Stimulated activated CD8-positive, alpha-beta memory T cell treated with anti-CD3 and anti-CD28 coated beads, Interleukin-2, amount 100 ng/mL, for 48 hours (primary cell): ENCODE measurements at places on chromosomes 6 and 20.

- no peak for DNase-seq
Measured at GRCh38 chr6:10837622-10837994, 731 bp downstream of the MAK start.

GRCh38 chr20:32231847-32232246, 24.2 kb downstream of the POFUT1 start:
- DNase-seq, result no peak

DNA sequence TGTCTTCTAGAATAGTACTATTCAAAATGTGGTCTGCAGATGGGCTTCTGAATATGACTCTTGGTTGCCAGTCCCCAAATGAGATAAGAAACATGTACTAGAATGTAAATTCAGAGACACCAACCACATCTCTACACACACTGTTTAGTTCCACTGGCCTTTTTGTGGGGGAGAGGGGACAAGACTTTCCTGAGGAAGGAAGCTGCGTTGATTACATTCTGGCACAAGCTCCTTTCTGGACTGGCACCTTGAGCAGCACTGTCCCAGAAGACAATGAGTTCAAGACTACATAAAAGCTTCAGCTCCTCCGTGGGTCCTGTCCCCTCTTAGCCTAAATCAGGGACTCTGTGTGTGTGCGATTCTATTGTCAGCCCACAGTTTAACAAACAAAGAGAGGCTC, 6.9 kb upstream of the IYD start:
- no peak for DNase-seq

GRCh38 chr6:16438718-16439591, 200.6 kb downstream of the GMPR start:
- DNase-seq, result no peak

GRCh38 chr6:43075670-43076463, at the start of gene PTK7:
Gene PTK7 (plus strand): TSS chr6:43076314. CDS start chr6:43076489, 175 bp downstream.
- no peak for DNase-seq

DNA sequence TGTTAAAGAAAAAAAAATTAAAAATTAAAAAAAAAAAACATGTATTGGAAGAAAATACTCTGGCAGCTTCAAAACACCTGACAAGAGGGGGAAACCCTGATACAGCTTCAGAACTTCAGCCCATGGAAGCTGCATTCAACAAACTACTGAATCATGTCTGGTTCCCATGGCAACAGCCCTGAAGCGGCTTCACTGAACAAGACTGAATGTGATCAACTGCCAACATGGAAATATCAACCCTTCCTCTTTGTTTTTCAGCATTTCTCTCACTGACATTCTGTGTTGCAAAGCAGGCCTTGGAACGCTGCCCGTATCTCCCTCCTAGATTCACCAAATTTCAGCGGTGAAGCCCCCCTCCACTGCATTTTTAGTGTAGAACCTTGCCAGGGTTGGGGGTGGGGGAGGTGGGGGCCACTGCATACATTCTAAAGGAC, 91.3 kb upstream of the SHLD1 start:
- DNase-seq, result no peak

DNA sequence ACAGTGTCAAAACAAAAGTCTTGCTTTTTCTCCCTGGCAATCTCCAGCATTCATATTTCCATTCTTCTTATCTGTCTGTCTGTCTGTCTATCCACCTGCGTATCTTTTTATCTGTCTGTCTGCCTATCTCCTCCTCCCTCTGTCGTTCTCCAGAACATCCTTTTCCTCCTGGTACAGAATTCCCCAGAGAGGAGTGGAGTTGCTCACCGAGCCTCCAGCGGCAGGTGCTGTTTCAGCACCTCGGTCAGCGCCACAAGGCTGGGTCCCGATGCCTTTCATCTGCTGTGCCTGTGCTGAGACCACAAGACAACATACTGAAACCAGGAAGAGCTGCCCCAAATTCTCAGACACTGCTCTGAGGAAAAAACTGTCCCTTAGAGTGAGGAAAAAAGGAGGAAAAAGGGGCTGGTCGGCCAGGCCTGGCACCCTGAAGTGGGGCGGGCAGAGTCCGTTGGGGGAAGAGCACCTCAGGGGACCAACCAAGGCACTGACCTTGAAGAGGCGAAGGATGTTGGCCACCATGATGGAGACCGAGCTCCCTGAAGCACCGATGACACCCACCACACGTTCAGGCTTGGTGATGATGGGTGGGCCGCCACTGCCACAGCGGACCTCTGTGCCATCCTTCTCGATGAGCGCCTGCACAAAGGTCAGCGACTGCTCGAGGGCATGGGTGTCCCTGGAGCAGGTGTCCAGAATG, 13.3 kb downstream of the GRM4 start:
- DNase-seq, result no peak

- no peak for DNase-seq
Measured at GRCh38 chr20:37600486-37600885, 72.8 kb upstream of the BLCAP start.

DNA sequence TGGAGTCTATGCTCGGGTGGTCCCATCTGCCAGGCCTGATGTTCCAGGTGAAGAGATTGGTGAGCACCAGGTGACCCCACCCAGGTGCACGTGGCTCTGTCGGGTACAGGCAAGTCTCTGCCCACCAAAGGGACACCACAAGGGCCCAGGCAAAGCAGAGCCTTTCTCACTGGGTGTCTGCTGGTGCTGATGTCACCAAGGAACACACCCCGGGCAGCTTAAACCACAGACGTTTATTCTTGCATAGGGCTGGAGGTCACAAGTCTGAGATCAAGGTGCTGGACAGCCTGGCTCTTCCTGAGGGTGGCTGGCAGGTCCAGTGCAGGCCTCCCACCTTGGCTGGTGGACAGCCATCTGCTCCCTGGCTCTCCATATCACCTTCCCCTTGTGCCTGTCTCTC, 100.7 kb upstream of the CD93 start:
- DNase-seq, result no peak

DNA sequence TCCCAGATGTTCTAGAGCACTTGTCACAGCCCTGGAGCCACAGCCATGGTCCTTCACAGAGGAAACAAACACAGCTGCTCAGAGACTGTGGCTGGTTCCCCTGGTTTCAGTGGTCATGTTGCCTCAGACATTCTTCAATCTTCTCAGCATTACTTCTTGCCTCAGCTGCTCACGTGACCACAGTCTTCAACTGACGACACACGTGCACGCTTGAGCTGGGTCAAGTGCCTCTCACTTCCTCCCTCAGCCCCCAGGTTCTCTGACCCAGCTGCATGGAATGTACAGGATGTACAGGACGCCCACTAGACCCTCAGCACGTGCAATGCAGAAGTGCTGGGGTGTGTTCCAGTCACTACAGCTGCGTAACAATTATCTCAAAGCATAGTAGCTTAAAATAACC, 159.8 kb upstream of the GGTLC1 start:
- no peak for DNase-seq

- no peak for DNase-seq
Measured at GRCh38 chr6:158083455-158084325, 84.4 kb downstream of the SERAC1 start.

- DNase-seq, result no peak
Measured at GRCh38 chr6:25706314-25707014, 48.1 kb upstream of the SLC17A4 start.

DNA sequence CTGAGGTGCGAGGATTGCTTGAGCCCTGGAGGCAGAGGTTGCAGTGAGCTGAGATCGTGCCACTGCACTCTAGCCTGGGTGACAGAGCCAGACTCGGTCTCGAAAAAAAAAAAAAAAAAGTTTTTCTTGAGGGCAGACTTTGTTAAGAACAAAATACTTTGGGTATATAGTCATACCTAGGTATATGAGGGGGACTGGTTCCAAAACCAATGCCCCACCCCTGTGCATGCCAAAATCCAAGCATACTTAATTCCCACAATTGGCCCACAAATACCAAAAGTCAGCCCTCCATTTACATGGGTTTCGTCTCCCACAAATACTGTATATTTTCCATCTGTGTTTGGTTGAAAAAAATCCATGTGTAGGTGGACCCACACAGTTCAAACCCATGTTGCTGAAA, 119.9 kb downstream of the INSM1 start:
- DNase-seq, result peak; percentile 20

GRCh38 chr20:973785-974194, 28.3 kb downstream of the RSPO4 start:
- no peak for DNase-seq

DNA sequence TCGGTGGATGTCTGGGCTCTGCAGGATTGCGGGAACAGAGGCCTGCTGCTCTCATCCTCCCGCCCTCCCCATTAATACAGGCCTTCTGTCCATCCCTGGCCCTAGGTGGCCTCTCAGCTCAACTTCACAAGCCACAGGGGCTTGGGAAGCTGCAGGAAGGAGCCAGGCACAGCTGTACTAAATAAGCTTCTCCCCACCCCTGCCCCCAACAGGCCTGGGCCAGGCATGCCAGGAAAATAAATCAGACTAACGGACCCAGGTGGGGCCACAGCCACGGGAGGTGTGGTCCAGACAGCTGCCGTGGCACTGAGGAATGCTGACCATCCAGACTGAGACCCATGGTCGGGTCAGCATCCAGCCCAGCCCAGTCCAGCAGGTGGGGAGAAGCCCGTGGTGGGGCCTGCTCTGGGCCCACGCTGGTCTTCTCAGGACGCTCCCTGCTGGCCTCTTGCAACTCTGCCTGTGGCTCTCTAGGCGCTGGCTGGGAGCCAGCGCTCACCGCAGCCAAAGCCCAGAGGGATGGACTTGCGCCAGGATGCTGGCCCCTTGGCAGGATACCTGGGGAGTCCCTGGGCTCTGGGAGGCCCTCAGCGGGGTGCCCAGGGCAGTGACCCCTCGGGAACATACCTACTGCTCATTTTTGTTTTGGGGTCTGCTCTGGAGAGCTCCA, 8.6 kb upstream of the YTHDF1 start:
- no peak for DNase-seq

- DNase-seq, result no peak
Measured at GRCh38 chr6:106425382-106425781, 64.9 kb downstream of the CRYBG1 start.
